ENCODE measurements at places on chromosomes 16 and 17. TPM values are rescaled to one million over a fixed set of nuclear protein-coding genes. Genes with fewer than 3 reads are reported as not detected.
A peak's percentile ranks its signal among the peaks of the same experiment; 100 is the strongest.

DNA sequence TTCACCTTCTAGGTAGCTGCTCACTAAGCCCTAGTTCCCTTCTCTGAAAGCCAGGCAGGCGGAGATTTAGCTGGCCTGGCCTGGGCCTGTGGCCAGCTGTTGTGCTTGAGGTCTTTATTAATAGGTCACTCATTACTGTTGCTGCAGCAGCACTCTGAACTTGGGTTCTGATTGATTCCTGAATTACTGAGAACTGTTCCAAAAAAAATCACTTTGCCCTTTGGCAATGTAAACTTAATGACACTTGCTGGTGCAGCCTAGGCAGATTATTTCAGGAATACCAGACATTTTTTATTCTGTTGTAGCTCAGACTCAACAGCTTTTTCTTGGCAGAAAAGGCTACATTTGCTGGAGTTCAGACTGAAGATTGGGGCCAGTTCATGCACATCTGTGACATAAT is 2.7 kb downstream of the TOM1L1 start:
- peak; percentile 29 for DNase-seq

GRCh38 chr16:11534262-11534661 is 52.5 kb downstream of the LITAF start:
- no peak for DNase-seq

DNA sequence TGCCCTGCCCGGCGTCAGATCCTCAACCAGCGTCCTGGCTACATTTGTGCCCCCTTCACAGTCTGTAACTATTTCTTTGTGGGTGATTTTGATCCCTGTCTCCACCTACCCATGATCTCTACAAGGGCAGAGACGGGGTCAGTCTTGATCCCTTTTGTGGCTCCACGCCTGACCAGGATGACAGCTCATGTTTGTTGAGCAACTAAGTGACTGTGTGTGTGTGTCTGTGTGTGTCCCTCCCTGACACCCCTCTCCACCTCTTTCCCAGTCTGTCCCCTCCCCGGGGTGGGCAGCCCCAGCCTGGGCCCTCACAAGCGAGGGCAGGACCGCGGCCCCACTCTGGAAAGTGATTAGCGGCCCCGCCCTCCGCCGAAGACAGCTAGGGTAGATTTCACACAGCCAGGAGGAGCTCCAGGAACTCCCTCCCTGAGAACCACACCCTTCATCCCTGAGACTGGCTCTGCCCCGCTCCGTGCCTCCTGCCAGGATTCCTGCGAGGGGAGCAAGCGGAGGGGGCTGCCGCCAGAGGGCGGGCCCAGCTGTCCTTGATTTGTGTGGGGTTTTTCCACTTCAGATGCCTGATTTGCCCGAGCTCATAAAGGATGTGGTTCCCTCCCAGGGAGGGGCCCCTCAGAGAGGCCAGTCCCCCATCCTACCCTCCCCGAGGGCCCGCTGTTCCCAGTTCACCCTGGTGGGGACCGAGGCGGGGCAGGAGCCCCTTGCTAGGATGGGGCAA is 5.3 kb upstream of the HS3ST6 start:
- DNase-seq, result peak; percentile 68

GRCh38 chr17:80005360-80006338 is 30.0 kb downstream of the TBC1D16 start:
- DNase-seq, result peak; percentile 52

DNA sequence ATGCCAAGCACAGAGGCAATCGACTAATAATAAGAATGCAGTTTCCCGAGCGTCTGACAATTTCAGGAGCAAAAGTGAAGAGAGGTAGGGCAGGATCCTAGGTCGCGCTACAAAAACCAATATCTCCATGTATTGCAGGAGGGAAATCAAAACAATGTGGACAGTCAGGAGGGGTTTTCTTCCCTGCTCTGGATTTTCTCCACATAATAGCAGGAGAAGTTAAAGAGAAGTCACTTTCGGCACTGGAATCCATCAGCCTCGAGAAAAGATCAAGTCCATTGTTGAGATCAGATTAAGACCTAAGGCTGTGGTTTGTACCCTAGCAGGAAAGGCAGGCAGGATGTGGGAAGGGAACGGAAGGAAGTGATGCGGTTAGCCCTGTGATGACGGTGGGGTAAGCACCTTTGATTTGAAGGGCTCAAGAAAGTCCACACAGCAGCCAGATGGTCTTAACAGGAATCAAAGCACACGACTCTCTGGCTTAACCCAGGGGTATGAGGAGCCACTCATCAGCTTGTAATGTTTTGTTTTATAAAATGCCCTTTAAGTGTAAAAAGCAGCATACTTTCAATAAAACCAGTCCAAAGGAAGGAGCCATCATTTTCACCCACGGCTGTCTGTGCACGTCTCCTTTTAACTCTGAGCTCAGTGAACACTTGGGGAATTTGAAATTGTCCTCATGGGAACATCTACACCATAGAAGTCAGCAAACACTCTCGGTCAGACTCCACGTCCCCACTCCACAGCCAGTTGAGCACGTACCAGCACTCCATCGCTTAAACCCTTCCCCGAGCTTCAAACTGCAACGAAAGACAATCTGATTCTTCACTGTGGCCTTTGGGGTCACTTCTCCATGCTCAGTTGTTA is 15.8 kb upstream of the AKTIP start:
- peak; percentile 27 for DNase-seq

- DNase-seq, result no peak
These were observed 23.8 kb upstream of the CRYM start for GRCh38 chr16:21301895-21302291.

GRCh38 chr16:88088161-88088581 is 136.9 kb downstream of the BANP start:
- DNase-seq, result no peak

Gene SLC47A1
- 1.1 TPM for polyA plus RNA-seq

Gene KRT28
- polyA plus RNA-seq, result not detected

Gene NTN3
- 0.75 TPM for polyA plus RNA-seq

Gene LPCAT2
- polyA plus RNA-seq, result 6.1 TPM

DNA sequence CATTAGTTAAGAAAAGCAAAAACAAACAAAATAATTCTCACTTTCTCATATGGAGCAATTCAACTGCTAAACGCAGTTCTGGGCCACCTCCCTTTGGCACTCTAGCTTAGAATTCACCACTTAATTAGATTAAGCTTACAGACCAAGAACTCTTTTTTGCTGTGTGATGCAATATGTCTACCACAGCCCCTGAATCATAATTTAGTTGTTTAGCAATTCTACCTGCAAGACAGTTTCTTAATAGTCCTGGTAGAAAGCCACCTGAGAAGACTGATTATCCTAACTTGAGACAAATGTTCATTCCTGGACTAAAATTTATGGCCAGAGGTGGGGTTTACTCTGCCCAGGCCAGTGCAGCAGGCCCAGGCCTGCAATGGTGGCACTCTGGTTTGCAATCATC is 205.9 kb downstream of the HS3ST3A1 start:
- no peak for DNase-seq

GRCh38 chr17:49928837-49929475 is 40.0 kb upstream of the DLX4 start:
- DNase-seq, result peak; percentile 86

DNA sequence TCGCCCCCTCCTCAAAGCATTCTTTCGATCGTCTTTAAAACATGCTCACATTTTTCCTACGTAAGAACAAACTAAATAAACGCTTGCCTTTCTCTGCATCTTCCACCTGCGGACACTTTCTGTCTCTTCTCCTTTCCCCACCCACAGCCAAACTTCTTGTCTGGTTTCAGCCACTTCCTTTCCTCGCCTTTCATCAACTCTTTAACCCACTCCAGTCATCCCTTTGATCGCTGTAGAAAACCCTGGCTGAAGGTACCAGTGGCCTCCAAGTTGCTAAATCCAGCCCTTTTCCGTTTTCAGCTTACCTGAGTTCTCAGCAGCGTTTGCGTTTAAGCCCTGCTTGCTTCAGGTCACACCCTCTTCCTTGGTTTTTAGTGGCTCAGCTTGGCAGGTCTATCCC is 483 bp downstream of the RPA1 start:
- peak; percentile 55 for DNase-seq

DNA sequence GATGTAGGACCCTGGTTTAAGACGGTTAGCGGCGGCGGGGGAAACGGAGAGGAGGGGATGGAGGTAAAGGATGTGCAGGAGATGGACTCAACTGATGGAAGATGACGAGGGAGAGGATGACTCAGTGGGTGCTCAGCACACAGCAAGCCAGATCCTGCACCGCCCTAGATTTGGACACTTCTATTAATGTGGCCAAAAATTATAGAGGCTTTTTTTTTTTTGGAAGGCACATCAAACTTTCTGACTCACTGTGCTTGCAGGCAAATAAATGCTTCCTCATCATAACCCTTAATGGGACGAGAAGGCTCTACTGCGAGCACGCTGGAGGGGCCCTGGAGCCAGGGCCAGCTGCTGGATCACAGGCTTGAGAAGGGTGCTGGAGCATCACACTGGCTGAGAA is 36.0 kb downstream of the RTN4RL1 start:
- DNase-seq, result no peak

DNA sequence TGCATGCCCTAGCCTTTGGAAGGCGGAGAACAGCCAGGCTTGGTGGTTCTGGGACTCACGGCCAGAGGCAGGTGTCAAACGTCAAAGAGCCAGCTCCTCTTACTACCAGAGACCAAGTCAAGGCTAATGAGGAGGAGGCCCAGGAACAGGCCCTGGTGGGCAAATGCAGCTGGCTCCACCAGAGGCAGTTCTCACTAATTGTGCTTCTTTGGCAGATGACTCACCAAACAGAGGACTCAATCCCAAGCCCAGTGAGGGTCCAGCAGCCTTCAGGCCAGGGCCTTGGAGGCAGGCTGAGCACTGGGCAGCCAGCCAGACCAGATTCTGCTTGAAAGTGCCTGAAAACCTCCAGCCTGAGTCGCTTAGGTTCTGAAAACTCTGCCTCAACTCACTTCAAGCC is 336.5 kb upstream of the CDH5 start:
- no peak for DNase-seq

DNA sequence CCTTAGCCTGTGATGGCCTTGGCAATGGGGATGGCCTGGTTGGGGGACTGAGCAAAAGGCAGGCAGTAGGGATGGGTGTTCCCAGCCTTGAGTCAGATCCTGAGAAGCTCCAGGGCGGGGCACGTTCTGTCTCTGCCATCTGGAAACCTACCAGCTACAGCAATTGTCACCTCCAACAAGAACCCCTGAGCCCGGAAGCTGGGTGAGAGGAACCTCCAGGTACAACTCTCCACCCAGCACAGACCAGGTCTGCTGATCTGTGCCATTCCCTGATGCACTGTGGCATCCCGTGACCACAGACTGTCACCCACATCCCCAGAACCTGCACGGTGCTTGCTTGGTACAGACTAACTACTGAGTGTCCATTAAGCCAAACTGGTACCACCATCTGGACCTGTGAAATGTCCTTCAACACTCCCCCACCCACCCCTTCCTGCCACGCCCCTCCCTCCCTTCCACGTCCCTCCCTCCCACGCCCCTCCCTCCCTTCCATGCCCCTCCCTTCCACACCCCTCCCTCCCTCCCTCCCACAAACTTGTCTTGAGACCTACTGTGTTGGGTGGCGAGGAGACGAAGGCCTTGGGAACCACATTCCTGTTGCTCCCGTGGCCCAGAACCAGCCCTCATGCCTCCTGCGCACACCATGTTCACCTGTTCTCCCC is 16.6 kb downstream of the MYO15B start:
- no peak for DNase-seq

DNA sequence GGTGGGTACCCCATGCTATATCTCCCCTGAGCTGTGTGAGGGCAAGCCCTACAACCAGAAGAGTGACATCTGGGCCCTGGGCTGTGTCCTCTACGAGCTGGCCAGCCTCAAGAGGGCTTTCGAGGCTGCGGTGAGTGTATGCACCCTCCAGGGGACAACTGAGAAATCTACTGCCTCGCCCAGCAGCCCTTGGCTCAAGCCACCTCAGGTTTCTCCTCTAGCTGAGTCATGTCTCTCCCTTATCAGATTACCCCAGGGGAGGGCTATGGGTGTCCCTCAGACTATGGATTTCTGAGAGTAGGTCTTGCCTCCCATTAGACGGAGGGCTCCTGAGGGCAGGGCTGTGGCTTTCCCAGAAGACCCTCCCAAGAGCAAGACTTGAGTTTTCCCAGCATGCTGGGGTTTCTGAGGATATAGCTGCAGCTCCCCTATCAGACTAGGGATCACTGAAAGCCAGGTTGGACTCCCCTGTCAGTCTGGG is 6.7 kb downstream of the NEK8 start:
- DNase-seq, result no peak

GRCh38 chr16:85025781-85026653 is 1.6 kb upstream of the KIAA0513 start:
- DNase-seq, result peak; percentile 39

- no peak for DNase-seq
These were observed 54.8 kb downstream of the RMI2 start for GRCh38 chr16:11400076-11400475.

DNA sequence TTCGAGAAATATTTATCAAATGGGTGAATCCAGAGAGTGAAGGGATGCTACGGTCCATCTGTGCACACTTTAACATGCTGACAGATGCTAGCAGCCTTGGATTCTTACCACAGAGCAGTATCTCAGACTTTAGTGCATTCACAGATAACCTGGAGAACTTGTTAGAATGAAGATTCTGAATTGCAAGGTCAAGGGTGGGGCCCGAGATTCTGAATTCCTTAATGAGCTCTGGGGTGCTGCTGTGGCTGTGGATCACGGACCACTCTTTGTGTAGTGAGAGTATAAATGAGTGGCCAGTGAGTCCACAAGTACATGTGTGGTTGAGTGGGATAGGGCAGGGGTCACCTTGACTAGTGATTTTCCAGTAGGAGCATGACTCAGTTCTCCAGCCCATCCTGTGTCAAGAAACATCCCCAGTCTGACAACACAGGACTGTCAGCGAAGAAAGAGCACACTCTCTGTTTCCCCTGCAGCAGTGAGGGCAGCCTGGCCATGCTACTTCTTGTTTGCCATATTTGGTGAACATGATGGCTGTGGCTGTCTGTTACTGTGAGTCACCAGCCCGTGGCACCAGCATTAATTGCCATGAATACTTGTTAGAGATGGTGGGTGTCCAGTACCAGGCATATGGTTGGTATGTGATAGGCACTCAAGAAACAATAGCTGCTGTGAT is 13.0 kb upstream of the SALL1 start:
- no peak for DNase-seq

Gene KRTAP4-1
- polyA plus RNA-seq, result not detected
